ENCODE measurements at places on chromosomes 3 and 15. TPM values are rescaled to one million over a fixed set of nuclear protein-coding genes. Genes with fewer than 3 reads are reported as not detected.

DNAH12 gene
- 0.24 TPM for total RNA-seq

DNA sequence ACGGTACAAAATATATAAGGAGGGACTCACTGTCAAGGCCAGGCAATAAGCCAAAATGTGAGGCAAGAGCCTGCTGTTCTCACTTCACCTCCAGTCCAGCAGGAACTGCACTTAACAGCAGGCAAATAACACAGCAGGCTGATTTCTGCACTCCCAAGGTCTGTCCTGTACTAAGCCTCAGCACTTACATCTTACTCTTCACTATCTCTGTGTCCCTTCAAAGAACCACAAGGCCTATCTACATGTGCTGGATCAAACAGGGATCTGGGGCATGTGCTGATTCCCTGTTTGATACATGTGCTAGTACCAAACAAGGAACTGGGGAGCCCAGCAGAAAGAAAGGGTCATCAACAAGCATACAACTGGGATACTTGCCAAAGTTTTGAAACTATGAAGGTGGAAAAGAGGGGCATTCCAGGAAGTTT, 22.2 kb downstream of the UACA start:
- DNase-seq: peak; percentile 66

DNA sequence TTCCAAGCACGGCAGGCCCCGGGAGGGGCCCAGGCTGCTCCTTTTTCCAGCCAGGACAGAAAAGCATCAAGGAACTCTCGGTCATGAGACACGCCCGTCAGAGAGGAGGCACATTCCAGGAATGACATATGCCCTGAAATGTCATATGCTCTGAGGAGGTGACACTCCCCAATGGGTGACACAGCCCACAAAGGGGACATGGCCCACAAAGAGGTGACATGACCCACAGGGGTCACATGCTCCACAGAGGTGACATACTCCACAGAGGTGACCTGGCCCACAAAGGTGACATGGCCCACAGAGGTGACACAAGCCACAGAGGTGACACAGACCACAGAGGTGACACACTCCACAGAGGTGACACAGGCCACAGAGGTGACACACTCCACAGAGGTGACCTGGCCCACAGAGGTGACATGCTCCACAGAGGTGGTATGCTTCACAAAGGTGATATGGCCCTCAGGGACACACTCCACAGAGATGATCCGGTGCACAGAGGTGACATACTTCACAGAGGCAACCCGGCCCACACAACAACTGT, 79.2 kb downstream of the ABHD5 start:
- DNase-seq: no peak

DNA sequence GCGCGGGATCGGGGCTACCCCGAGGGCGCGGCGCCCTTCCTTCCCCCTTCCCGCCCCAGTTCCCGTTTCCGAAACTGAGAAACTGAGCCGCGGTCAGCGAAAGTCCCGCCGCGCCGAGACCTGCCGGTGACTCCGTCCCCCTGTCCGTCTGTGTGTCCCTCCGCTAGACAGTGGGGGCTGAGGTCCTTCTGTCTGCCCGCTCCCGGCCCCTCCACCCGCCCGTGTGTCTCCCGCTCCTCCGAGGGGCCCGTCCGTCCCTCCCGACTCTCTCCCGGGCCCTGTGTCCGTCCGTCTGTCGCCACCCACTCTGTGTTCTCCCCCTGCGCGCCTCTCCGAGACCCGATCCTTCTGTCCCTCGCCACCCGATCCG, 426 bp downstream of the PRKCD start:
- no peak for DNase-seq

GRCh38 chr3:169337500-169338078, 325.9 kb downstream of the MECOM start:
- DNase-seq: peak; percentile 11

DNA sequence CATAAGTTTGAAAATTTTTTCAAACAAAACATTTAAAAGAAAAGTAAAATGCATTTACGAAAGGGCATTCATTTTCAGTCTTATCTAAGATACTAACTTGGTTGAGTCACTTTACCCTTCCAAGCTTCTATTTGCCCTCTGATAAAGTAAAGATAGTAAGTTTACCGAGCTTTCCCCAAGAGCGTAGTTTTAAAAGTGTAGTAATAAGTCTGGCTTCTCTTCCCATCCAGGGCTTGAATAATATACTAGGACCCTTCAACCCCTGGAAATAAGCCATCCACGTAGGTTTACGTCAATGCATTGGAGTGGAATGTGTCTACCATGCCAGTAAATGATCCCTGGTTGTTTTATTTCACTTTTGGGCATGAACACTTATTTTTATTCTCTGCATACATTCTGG, 608.3 kb downstream of the NTRK3 start:
- DNase-seq: no peak

GRCh38 chr3:151675858-151676615, 57.7 kb upstream of the AADACL2 start:
- DNase-seq: no peak

TMEM44 gene
- total RNA-seq: 21.1 TPM

DNA sequence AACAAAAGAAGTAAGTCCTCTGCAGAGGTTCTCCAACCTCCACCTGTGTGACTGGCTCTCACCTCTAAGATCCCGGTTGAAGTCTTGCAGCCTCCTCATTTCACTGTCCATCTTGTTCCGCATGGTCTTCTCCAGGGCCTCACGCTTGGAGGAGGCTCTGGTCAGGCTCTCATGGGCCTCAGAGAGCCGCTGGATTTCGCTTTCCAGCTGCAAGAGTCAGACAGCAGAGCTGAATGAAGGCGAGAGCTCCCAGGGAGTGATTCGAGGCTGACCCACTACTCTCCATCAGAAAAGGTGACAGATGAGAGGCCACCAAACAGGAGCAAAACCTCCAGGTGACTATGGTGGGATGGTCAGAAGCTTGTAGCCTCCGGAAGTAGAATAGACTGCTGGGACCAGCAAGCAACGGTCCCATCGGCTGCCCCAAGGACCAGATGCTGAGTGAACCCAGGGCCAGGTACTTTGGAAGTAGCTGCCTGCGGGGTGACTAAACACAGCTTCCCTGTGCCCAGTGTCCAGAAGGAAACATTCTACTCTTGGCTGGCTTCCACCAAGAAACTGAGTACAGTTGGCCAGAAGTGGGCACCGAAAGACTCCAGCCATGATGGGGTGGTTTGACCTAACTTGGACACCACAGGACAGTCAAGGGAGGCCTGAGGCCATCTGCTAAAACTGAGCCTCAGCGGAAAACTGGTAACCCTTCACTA, 7.9 kb downstream of the AMOTL2 start:
- no peak for DNase-seq

DNA sequence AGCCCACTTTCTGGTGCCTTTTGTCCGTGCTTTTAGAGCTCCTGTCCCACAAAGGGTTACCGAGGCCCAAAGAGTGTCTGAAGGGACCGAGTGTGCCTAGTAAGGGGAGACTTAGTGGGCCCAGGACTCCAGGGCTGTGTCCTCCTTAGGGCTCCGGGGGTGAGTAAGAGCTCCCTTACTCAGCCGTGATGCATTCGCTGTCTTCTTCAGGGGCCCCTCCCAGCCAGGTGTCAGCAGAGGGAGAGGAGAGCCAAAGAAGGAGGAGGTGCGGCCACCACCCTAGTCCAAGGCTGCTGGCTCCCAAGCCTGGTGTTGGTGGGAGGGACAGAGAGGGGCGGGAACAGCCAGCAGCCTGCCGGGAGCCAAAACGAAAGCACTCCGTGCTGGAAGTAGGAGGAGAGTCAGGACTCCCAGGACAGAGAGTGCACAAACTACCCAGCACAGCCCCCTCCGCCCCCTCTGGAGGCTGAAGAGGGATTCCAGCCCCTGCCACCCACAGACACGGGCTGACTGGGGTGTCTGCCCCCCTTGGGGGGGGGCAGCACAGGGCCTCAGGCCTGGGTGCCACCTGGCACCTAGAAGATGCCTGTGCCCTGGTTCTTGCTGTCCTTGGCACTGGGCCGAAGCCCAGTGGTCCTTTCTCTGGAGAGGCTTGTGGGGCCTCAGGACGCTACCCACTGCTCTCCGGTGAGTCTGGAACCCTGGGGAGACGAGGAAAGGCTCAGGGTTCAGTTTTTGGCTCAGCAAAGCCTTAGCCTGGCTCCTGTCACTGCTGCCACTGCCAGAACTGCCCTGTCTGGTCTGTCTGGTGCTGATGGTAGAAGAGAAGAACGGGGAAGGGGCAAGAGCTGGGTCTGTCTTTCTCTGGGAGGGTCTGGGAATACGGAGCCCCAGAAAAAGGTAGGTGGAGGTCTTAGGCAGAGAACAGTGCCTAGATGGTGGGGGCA, at the start of gene IL17RC:
TSS of gene IL17RC (plus strand) at position 365 of the 947 bp plus-strand sequence. CDS start at position 583, 218 bp downstream.
- DNase-seq: peak; percentile 98

GRCh38 chr15:58473724-58474123, 41.9 kb downstream of the LIPC start:
- peak; percentile 93 for DNase-seq

DNA sequence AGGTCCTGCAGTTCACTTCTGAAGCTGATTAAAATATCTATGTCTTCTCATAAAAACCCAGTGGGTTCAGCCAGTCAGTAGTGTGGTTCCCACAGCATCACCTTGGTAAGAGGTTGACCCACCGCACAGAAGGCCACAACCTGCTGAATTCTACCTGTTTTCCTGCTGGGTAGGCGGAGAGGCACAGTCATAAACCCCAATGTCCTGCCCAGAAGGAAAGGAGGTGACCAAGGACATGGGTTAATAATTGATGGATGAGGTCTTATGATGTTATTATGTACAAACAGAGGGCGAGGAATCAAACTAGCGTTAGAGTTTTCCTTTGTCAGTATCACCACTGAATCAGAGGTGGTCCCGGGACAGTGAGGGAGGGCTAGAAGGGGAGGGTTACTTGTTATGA, 27.8 kb downstream of the CA12 start:
- no peak for DNase-seq

DNA sequence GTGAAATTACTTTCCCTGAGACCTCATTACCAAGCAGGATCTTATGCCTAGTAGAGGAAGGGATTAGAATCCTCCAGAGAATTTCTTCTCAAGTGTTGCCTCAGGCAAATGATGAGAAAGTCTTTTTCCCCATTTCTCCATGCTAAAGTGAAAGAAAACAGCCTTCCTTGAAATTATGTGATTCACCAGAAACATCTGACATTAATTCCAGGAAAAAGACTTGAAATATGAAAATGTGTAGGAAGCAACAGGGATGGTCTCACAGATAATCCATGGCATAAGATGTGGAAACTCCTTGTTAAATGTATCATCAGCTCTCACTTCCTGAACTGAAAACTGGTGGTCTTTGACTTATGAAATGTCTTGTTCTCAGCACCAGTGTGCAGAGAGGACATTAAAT, 17.9 kb upstream of the ABI3BP start:
- DNase-seq: no peak

GRCh38 chr3:177802151-177802900, 605.0 kb upstream of the TBL1XR1 start:
- DNase-seq: peak; percentile 31

NECTIN3 gene
- total RNA-seq: 7.5 TPM

FSTL1 gene
- 109 TPM for total RNA-seq

SPSB4 gene
- total RNA-seq: not detected

HYKK gene
- total RNA-seq: 2.5 TPM

DNA sequence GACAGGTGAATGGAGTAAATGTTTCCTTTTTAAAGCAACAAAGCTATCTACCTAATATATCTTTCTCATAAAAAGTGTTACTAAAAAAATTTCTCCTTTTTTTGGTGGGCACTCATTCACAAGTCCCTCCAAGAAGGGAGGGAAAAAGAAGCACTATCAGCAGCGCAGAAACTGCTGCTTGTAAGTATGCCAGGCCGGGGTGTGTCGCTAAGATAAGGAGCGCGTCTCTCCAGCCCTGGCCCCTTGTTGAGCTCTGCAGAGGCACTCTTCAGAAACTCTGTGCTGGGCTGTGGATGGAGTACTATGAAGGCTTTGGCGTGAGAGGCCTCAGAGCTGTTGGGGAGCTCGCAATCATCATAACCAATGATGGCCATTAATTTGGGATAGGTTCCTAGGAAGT, 49.1 kb downstream of the ZDHHC3 start:
- no peak for DNase-seq

DNA sequence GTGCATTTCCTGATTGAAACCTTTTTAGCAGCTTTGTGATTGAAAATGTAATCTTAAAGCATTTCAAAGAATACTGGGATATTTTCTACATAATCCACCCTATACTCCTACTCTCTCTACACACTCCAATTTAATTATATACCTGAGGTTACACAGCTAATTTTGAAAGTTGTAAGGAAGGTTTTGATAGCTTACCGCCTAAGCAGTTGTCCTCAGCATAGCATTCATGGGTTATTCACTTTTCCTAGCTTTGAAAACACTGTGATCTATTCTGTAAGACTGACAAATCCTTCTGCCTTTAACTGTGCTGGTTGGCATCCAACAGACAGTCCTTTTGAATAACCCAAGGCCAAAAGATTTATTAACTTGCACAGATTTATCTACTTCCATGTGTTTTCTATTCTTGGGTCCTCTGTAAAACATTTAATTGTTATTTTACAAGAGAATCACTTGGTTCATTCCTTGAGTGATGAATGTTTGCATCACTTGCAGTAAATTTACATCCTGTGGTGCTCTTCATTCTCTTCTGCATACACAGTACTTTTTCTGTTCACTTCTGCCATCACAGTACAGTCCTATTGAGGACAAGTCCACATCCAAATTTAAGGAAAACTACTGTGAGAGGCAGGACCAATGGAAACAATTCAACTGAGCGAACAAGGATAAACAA, 44.8 kb downstream of the SERPINI1 start:
- DNase-seq: no peak

GRCh38 chr15:76206325-76206976, 104.8 kb downstream of the ETFA start:
- no peak for DNase-seq

CHL1 gene
- not detected for total RNA-seq

DNA sequence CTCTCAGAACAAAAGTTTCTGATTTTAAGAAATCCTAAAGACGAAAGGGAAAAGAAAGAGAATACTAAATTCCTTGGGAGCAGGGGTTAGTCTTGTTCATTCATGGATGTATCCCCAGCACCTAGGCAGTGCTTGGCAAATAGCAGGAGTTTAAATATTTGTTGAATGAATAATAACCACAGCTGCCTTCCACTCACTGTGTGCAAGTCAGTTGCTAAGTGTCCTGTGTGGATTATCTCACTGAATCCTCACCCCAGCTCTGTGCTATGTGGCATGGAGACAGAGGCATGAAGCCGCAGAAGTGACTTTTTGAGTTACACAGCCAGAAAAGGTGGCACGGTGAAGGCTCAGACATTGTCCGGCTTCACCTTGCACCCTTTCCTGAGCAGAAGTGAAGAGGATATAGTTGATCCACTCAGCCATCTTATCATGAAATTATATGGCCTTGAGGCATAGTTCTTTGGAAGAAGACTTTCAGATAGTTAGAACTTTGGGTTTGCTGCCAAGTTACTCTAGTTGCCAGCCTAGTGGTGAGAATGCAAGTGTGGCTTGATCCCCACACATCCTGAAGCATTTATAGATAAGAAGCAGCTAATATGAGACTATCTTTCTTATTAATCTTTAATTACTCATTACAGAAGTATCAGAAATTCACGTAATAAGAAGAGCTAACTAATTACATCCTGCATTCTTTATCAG, 355.5 kb downstream of the LRTM1 start:
- DNase-seq: peak; percentile 44

Measured in mammary epithelial cell (primary cell).